ENCODE measurements at places on chromosomes 12 and 14.

DNA sequence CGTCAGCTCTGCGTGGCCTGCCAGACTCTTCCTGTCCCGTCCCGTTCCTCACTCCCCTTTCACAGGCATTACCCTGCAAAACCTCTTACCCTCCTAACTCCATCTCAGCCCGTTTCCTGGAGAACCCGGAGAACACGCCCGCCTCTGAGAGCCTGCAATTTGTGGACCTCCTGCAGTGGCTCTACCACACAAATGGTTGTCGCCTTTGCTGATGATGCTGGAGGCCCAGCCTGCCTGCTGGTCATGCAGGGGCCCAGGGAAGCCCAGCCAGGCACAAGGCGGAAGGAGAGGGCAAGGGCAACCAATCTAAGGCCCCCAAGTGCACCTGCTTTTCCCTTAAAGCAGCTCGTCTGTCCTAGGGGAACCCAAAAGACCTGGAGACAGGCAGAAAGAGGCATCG, 22.5 kb downstream of the RFLNA start:
- DNase-seq: no peak

- no peak for DNase-seq
Observed at GRCh38 chr12:810671-811415, 58.5 kb downstream of the WNK1 start.

DNA sequence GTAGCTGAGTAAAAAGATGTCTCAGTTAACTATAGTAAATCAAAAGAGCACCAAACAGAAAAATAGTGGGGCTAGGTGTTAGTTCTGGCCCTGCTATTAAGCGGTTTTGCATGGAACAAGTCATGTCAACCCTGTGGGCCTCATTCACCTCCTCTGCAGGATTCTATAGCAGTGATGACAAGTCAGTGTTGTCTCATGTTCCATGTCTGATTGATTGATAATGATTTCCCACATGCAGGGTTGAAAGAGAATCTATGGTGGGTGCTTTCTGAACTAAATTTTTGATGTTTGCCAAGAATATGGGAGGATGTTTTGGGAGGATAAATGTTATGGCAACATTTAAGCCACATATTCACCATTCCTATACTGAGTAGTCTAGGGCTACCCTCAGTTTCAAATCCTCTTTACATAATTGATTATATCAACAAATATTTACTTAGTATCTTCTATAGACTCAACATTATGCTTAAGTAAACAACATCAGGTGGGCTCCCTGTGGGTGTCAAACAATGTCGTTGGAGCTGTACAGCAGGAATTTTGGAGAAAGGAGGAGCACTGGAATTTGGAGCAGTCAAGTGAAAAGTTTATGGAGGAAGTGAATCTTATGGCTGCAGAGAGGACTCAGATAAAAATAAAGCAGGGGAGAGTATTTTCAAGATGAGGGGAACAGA, 48.6 kb downstream of the IRAK3 start:
- DNase-seq: no peak

DNA sequence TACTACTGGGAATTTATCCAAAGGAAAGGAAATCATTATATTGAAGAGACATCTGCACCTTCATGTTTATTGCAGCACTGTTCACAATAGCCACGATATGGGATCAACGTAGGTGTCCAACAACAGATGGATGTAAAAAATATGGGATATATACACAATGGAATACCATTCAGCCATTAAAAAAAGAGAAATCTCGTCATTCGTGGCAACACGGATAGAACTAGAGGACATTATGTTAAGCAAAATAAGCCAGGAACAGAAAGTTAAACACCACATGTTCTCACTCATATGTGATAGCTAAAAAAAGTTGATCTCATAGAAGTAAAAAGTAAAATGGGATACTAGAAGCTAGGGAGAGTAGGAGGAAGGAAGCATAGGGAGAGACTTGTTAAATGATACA, 82.9 kb upstream of the CLMN start:
- no peak for DNase-seq

- no peak for DNase-seq
Observed at GRCh38 chr12:47164724-47165439, 85.1 kb upstream of the AMIGO2 start.

GRCh38 chr12:123973552-123974341, 732 bp downstream of the ZNF664 start:
- peak; percentile 12 for DNase-seq

DNA sequence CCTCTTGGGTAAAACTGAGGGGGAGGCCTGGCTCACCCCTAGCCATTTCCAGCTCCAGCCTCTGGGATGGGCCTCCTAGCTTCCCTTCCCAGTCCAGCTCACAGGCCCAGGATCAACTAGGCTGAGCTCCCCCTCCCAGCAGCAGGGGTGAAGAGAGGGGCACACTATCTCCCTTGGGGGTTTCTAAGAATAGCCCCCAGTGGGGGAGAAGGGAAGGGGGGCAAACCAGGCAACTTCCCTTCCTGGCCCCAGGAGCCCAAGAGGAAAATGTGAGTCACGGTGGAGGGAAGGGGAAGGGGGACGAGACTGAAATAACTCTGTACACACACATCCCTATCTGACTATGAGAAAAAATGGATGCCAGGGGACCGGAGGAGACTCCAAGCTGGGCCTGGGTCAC, 9.0 kb downstream of the ADCY6 start:
- no peak for DNase-seq
